ENCODE measurements at places on chromosomes 12 and 14.

DNA sequence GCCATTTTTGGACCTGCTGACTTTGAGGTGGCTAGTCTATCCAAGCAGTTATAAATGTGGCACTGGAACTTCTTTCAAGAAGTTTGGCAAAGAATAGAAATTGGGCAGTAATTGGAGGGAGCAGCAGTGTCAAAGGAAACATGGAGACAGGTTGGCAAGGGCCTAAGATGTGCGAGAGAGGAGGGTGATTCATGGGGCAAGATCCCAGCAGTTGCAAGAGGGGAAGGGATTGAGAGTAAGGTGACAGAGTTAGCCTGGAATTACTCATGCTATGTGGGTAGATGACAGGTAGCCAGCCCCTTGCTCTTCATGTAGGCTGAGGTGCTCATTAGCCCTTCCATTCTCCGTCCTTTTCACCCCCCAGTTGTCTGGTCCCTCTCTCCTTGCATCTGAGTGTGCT lies 42.2 kb downstream of the FBXL14 start:
- no peak for DNase-seq

GRCh38 chr12:119938049-119938667 lies 50.9 kb upstream of the BICDL1 start:
- peak; percentile 76 for DNase-seq

GRCh38 chr12:94148739-94149118 lies 352 bp downstream of the PLXNC1 start:
- DNase-seq, result no peak

DNA sequence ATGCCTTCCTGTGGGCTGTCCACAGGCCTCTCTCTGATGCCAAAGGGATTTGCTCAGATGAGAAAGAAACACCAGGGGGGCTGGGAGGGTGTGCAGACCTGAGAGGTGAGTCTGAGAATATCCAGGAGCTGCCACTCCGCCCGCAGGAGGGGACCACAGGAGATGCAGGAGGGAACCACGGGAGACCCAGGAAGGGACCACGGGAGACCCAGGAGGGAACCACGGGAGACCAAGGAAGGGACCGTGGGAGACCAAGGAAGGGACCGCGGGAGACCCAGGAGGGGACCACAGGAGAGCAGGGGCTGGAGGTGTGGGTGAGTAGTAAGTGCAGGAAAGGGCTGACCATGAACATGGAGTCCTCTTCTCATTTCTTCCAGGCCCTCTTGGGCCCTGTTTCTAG lies 74.6 kb upstream of the SFSWAP start:
- DNase-seq, result no peak

DNA sequence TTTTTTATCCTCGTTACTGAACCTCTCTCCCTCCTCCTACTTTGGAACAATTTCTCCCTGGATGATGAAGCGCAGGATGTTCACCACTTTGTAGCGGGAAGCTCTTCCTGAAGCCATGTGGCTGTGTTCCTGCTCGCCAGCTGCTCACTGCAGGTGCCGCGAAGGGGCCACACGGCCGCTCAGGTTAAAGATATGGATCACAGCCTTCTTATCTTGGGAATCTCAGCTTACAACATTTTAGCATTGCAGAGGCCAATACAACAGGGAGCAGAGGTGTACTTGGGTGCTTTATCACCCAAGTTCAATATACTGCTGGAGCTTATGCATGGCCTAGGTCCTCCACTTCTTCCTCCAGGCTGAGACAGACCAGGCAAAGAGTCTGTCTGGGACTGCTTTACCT lies 201.2 kb upstream of the G2E3 start:
- DNase-seq, result no peak

DNA sequence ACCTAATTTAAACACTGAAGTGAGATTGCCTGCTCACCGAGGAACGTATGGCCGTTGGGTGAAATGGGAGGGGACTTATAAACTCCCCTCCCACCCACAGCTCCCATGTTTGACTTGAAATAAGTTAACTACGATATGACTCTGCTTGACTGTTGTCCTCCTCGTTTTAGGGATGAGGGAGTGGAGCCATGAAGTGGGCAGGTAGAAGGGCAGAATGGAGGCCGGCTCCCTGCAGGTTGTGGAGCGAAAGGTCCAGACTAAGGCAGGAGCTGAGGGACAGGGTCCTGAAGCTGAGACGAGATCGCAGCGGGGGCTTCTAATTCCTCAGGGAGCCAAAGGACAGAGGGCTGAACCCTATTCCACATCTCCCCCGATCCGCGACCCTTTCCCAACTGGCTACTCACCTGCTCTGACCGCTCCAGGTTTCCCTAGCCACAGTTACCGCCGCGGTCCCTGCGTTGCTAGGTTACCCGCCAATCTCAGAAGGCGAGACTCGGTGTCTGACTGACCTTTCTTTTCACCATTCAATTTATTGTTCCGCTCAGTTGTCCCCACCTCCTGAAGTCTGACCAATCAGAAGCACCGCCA lies 577 bp upstream of the TPCN1 start:
- peak; percentile 87 for DNase-seq

DNA sequence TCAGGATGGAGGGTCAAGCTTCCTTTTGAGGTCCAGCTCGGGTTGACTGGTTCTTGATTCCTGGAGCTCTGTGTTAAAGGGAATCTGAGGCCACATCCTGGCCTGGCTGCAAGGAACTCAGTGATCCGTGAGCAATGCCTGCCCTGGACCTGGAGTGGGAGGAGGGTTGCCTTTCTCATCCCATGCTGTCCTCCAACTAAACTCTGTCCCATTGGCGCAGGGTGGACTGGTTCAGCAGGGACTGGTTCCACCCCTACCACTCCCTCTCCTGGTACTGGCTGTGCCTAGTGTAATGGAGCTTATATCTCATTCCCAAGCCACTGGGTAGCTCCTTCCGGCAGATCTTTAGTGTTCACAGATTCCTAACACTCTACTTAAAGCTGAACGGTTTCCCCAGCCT lies 3.9 kb upstream of the CMKLR1 start:
- DNase-seq, result peak; percentile 11

All from DMS53 (cell line).